ENCODE measurements at places on chromosomes 4 and X.

DNA sequence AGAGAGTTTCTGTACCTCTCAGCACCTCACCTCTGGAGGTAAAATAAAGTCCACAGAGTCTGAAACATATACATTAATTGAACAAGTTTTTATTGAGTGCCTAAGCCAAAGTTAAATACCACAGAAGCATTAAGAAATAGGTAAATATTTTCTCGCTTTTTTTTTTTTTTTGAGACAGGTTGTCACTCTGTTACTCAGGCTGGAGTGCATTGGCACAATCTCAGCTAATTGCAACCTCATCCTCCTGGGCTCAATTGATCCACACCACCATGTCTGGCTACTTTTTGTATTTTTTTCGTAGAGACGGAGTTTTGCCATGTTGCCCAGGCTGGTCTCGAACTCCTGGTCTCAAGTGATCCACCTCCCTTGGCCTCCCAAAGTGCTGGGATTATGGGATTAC, 10.1 kb upstream of the FNIP2 start:
- DNase-seq = no peak

DNA sequence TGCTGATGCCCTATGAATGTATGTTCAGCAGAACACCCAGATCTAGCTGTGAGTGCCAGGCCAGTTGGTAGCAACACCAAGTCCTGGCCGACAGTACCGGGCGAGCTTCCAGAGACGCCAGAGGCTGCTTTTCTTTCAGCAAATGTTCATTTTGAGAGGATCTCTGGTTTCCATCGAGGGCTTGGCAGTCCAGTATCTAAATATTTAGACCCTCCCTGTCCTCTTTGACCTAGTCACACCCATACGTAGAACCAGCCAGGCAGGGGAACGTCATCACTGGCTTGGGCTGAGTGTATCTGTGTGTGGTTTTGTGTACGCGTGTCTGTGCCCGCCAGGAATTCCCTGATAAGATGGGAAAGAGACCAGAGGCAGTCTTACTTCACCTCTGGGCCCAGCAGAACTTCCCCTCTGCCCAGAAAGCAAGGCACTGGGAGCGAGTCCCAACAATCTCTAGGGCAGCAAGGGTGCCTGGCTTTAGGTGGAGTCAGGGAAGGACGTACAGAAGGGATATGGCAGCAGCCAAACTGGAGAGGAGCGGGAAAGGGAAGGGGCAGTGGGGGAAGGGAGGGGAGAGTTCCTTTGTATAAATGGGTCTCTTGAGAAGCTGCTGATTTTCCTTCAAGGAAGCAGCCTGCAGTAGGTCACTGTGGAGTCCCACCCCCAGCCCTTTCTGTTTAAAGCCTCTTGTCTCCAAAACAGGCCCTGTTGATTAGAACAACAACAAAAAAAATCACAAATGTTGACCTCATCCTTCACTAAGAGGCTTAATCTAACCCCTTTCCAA, 15.0 kb upstream of the ELF4 start:
- DNase-seq = no peak

DNA sequence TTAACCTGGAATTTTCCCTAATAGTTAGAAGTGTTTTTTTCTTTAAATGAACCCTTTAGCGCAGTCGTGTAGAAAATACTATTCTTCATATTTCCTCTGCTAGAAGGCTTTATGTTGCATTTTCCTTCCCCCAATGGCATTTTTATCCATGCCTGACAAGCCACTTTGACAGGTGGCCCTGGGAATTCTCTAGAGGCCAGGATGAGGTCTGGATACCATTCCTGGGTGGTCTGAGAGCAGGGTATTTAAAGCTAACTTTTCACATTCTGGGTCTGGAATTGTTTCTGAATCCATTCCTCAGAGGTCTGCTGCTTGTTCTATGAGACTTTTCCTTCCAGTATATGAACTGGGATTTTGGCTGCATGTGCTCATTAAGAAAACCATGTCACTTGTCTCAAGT, 31.2 kb upstream of the PDGFRA start:
- DNase-seq = no peak

DNA sequence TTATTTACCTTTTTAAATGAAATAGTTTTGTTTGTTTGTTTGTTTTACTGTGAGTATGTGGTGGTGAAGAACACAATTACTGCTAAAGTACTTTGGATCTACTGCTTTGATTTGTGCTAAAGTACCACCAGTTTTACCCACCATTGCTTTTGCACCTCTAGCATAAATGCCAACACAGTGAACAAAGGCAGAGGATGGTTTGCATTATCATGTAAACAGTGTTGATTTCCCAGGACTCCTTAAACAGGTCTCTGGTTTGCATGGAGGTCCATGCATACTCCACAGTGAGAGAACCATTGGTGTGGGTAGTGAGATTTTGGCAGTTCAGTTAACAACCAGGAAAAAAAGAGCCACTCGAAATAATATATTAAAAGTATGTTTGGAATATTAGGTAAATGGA, 11.0 kb downstream of the FAT4 start:
- DNase-seq = no peak

DNA sequence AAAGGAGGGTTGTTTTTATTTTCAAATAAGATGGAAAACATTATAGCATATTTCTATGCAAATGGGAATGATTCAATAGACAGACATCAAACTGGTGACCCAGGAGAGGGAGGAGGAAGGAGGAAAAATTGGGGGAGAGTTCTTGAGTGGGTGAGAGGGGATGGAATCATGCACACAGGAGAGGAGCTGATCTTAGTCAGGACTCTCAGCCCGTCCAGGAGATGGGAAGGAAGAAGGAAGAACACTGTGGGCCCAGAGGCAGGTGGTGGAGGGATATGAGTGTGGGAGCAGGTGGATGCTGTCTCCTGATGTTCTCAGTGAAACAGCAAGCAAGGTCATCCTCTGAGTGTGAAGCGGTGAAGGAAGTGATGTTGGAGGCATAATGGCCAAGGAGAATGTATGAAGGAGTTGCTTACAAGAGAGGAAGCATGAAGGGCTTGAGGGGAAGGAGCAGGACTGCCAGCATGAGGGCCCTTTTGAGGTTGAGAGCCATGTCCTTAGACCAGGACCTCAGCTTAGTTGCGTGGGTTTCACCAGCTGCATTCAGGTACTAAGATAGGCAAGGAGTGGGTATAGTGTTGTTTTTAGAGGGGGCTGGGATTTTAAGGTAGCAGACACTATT, 161.7 kb upstream of the NAP1L5 start:
- DNase-seq = no peak

GRCh38 chrX:120251471-120252011, 929 bp downstream of the ZBTB33 start:
- peak; percentile 24 for DNase-seq

- no peak for DNase-seq
Measured at GRCh38 chr4:2552806-2553205, 16.4 kb downstream of the FAM193A start.

DNA sequence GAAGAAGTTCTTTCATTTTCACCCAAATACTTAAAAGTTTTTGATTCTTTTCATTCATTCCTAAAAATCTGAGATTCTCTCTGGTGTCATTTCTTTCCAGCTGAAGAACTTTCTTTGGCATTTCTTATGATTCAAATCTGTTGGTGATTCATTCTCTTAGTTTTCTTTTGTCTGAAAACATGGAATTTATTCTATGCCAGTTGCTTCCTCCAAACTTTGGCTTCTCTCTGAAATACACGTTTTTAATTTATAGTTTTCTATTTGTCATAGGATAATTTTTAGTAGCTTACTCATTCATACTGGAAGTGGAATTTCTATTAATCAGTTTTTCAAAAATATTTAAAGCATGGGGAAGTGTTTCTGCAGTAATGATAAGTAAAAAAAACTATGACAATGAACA, 1012.0 kb downstream of the RPA4 start:
- DNase-seq = peak; percentile 47

DNA sequence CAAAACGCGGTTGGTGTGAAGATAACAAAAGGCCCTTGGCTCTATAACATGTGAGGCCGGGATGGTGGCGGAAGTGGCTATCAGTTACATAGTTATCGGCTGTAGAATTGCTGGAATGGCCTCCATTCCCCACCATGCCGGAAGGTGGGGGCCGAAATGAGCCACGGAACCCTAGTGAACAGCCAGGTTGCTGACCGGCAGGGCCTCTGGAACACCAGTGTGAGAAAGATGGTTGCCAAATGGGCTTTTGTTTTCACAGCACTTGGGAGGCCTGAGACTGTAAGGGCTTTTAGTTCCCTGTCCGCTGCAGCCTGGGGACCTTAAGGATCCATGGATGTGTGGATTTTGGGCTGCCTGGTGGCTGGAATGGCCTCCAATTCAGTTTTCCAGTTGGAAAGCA, 23.3 kb upstream of the ARX start:
- no peak for DNase-seq

- DNase-seq = no peak
Measured at GRCh38 chr4:13570916-13571315, 26.6 kb upstream of the NKX3-2 start.

DNA sequence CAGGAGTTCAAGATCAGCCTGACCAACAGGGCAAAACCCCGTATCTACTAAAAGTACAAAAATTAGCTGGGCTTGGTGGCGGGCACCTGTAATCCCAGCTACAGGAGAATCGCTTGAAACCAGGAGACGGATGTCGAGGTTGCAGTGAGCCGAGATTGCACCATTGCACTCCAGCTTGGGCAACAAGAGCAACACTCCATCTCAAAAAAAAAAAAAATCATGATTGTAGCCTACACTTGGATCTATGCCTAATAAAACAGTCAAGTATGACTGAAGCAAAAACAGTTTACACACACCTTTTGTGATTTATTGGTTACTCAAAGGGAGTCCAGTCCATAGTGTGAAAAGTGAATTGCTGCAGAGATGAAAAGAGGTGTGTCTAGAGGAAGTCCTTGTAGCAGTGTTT, 34.7 kb upstream of the TASL start:
- DNase-seq = no peak

GRCh38 chrX:8773117-8773516, 28.1 kb downstream of the FAM9A start:
- DNase-seq = no peak
